Natural killer cell treated with Interleukin-12 subunit alpha and Interleukin-12 subunit beta and Interleukin-15 and Interleukin-18, amount 100 ng/mL, for 72 hours (primary cell): ENCODE measurements at places on chromosomes 16 and 17. TPM values are rescaled to one million over a fixed set of nuclear protein-coding genes. Genes with fewer than 3 reads are reported as not detected.

DNA sequence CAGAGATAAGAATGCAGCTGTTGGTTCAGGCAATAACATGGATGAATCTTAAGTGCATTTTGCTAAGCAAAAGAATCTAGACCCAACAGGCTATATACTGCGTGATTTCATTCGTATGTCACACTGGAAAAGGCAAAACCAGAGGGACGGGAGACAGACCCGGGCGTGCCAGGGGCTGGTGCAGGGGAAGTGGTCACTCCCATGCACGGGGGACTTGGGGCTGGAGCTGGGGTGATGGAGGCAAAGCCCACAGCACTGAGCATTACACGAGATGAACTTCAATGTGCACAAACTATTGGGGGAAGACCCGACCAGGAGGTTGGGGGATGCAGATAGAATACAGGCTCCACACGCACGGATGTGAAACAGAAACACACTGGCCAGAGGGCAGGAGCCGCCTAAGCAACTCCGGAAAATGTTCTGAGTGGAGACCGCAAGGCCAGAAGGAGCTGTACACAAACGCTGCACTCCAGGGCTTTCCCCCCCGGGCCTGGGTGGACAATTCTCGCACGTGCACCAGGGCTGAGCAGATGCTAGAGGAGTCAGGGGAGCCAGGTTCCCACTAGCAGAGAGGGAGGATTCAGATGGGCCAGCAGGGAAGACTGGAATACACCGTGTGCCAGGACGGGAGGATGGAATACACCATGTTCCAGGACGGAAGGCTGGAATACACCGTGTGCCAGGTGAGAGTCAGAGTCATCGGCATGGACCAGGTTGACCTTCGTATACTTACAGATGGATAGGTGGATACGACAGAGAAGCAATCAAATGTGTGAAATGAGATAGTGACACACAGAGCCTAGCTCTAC is 11.3 kb downstream of the LMF1 start:
- H3K4me3 ChIP-seq, result no peak overlapping the region
- no peak for DNase-seq
- H3K27ac ChIP-seq, result no peak overlapping the region
- H3K36me3 ChIP-seq, result no peaks in the 10 kb centered on the region
- peaks cover 8% of the 10 kb centered on the region for H3K4me1 ChIP-seq
- no peaks in the 10 kb centered on the region for H3K27me3 ChIP-seq

- peaks cover 81% of the 10 kb centered on the region for H3K4me1 ChIP-seq
- H3K27ac ChIP-seq, result peak overlapping the region; percentile 91
- H3K27me3 ChIP-seq, result no peaks in the 10 kb centered on the region
- H3K4me3 ChIP-seq, result peak overlapping the region; percentile 91
- DNase-seq, result peak; percentile 98
- H3K36me3 ChIP-seq, result no peaks in the 10 kb centered on the region
These were observed 22.9 kb downstream of the SOCS1 start for GRCh38 chr16:11232852-11233726.

DNA sequence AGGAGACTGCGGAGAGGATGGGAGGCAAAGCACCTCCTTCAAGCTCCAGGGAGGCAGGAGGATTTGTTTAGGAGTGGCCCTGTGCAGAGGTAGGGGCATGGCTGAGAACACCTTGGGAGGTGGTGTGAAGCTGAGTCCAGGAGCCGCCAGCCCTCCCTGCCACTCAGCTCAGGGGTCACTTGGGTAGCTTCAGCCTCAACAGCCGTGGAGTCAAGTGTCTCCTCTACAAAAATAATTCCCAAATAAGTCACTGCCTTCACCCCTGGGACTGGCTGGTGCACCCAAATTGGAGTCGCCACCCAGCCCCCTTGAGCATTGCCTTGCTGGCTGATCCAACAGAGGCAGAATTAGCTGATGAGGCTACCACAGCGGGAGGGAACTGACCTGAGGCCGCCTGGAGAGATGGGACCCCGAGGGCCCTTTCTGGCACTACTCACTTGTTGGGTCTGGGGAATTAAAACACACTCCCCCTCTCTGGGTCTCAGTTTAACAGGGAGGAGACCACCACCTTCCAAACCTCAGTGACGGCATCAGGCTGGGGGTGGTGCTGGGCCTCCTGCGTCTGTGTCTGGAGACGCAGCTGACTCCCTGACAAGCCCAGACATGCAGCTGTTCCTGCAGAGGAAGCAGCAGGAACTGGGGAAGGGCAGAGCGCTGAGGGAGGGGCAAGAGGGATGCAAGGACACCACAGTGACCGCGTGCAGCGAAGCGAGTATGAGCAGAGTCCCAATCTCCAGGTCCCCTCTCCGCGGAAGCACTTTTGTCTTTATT is 87.9 kb upstream of the TOB1 start:
- H3K27ac ChIP-seq, result no peak overlapping the region
- H3K36me3 ChIP-seq, result no peaks in the 10 kb centered on the region
- peaks cover 10% of the 10 kb centered on the region for H3K4me1 ChIP-seq
- H3K27me3 ChIP-seq, result no peaks in the 10 kb centered on the region
- H3K4me3 ChIP-seq, result no peak overlapping the region

Gene ITGAL
- 717 TPM for total RNA-seq
